ENCODE measurements at places on chromosomes 4 and X.

DNA sequence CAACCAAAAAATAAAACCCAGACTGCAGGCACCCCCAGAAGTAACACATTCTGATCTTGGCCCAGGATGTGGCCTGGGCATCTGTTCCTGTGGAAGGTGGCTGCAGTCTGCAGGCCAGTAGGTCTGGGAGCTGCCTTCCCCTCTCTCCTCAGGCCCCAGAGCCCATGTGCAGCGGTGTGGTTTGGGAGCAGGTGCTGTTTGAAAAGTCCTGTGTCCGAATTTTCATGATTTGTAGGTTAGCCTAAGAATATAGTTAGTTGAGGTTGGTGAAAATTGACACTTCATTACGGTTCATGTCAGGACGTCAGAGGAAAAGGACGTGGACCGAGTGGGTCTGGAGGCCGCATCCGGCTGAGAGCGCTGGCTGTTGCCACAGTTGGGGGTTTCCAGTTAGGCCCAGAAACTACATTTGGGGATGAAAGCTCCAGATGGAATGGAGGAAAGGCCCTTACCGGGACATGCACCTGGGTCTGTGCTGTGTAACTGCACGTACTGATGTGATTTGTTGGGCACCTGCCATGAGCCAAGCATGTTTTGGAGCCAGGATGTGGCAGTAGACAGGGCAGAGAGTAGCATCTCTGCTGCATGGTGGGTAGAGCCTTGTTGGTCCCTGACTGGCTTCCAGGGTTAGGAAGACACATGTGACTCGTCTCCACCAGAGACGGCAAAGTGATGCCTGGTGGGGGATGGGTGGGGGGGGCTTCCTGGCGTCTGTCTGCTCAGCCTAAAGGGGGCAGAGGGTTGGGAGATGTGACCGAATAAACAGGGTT lies 21.7 kb upstream of the HGFAC start:
- DNase-seq: no peak

GRCh38 chrX:11406109-11406765 lies 113.0 kb downstream of the AMELX start:
- no peak for DNase-seq

DNA sequence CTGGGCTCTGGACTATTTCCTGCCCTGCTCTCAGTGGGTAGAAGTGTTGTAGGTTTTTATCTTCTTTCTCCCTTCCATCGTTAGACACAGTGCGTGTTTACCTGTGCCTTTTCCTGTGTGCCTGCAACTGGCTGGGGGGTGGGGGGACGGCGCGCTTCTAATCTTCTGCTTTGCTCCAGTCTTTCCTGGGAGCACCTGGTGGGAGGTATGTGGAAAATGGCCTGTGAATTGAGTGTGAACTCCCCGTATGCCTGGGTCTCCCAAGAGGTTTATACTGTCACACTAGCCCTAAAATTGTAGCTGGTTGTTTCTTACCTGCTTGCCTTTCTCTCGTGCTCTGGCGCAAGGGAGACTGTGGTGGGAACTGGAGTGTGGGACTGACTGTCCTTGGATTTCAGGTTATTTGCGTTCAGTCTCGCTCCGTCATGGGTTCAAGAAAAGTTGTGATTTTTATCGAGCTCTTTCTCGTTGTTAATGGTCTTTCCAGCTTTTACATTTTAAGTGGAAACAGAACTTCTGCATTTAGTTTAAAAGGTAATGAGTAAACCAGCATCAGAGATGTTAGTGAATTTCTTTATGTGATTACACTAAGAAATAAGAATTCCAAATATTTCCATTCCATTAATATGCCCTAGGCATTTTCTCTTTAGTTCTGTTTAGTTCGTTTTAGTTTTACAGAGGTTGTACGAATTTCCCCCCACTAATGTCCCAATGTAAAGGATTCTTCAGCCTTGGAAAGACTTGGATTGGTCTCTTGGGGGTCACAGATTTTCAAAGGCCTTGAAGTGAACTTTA lies 15.3 kb downstream of the MRPL1 start:
- DNase-seq: no peak

DNA sequence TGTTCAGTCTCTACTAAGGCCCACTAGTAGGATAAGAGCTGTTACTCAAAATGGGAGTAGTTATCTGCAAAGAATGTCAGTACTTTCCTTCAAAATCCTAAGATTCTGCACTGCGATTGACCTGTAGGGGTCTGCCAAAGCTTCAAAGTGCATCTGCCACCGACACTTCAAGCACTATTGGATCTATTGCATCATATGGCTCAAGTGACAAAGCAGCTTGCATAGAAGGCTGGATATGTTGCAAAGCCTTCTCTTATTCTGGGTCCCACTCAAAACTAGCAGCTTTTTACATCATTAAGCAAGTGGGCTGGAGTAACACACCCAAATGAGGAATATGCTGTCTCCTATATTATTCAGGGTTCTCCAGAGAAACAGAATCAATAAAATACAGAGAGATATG lies 115.4 kb upstream of the EMCN start:
- no peak for DNase-seq

GRCh38 chrX:145735036-145735435 lies 82.6 kb upstream of the SLITRK2 start:
- DNase-seq: no peak

DNA sequence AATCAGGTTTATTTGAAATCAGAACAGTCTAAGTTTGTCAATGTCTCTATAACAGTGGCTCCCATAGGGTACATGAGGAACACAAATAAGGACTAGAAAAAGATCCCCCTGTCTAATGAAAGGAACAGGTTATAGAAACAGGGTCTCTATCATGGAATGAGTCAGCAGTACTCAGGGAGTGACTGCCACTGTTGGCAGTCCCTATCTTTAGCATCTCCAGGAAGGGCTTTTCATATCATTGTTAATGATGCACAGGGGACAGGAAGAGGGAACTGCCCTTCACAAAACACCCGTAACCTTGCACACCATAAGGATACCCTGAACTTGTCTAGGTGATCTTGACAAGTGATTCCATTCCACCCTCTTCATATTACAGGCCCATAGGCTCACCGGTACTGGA lies 38.5 kb upstream of the SMIM10L2A start:
- no peak for DNase-seq

GRCh38 chr4:36243355-36244256 lies 708 bp downstream of the ARAP2 start:
- no peak for DNase-seq

DNA sequence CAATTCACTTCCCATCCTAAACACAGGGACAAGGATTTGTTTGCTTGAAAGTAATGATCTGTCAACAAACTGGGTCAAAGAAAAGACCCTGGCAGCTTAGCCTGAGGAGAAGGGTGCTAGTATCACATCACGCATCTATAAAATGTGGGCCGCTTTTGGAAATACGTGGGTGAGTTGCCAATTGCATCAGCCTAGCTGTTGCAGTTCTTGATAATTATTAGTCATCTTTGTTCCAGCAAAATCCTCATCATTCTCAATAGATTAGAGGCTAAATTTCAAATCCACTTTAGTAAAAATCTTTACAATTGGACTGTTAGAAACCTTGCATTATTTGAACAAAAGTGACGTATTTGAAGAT lies 33.6 kb upstream of the TAPT1 start:
- no peak for DNase-seq

DNA sequence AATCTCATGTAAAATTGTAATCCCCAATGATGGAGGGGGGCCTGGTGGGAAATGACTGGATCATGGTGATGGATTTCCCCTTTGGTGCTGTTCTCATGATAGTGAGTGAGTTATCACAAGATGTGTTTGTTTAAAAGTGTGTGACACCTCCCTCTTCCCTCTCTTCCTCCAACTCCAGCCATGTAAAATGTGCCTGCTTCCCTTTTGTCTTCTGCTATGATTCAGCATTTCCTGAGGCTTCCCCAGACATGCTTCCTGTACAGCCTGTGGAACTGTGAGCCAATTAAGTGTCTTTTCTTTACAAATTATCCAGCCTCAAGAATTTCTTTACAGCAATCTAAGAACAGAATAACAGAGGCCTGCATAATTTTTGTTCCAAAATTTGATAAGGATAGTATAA lies 85.2 kb downstream of the ANAPC10 start:
- no peak for DNase-seq

DNA sequence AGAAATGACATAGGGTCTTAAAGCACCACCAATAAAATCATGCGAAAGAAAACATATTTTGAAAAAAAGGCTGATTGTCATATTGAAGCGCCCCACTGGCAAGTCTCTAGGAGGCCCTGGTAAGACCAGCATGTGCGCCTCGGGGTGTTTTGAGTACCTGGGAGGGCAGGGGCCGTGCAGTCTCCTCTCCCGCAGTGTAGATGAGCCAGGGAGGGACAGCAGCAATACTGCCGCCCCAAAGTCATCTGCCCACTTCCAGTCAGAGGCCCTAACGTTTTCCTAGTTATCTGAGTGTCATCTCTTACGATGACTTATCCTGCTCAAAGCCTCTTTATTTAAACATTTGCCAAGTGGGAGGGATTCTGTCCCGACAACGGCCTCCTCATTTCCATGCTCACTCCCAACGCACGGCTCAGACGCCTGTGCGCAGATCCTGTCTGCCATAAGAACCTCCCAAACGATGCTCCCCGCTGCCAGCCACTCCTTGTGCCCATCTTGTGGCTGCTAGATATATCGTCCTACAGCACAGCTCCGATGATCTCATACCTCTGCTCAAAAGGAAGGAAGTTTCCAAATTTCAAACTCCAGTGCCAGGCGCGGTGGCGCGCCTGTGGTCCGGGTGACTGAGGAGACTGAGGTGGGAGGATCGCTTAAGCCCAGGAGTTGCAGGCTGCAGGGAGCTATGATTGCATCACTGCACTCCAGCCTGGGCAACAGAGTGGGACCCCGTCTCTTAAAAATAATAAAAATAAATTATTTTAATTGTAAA lies 17.2 kb upstream of the SCRG1 start:
- DNase-seq: no peak

DNA sequence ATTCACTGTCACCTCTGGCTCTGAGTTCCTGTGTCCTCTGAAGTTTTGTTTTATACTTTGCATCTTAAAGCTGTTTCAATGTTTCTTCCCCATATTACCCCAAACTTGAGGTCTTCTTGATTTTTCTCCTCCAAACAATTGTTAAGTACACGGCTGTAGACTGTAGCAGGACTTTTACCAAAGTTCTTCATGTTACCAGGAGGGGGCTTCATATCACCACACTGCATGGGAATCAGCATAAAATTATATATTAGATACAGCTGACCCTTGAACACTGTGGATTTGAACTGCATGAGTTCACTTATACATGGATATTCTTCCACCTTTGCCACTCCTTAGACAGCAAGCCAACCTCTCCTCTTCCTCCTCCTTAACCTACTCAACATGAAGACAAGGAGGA lies 56.6 kb downstream of the SPATA18 start:
- DNase-seq: no peak

- no peak for DNase-seq
Measured at GRCh38 chrX:23331701-23332100, 2.9 kb upstream of the PTCHD1 start.

- DNase-seq: no peak
Measured at GRCh38 chr4:152992466-152992865, 56.3 kb downstream of the FHDC1 start.

- DNase-seq: no peak
Measured at GRCh38 chr4:168667921-168668320, 171.1 kb downstream of the PALLD start.

DNA sequence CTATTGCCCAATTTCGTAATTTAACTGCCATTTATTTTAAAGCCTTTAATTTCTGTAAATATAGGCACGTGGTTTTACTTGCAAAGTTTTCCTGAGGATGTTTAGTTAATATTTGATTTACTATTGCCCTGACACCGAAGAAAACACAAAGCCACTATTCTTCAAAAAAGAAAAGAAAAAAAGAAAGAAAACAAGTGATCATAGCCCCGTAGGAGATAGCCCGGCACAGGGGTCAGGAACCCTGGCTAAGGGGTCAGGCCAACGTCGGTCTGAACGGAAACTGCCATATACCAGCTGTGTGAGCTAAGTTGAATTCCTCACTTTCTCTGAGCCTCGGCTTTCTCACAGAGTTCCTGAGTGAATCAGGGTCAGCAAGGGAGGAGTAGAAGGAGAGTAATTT lies 17.7 kb upstream of the LAMP2 start:
- no peak for DNase-seq

- no peak for DNase-seq
Measured at GRCh38 chrX:51779306-51779705, 36.1 kb downstream of the GSPT2 start.

DNA sequence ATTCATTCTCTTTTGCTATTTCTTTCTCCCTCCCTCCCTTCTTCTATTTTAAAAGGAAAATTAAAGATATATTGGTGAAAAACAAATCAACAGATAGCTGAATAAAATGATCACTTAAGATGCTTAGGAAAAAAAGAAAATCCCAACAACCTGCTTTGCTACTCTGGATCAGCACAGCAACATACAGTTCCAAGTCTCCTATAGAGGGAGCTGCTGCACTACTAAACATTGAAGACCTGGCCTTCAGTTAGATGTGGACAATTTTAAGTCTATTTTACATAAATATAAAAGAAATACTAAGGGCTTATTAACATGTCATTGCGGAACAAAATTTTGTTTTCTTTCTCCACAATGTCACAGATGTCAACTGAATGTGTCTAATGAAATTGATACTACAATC lies 226.4 kb downstream of the MAGEB5 start:
- no peak for DNase-seq

GRCh38 chr4:177116161-177116560 lies 193.5 kb upstream of the NEIL3 start:
- no peak for DNase-seq

DNA sequence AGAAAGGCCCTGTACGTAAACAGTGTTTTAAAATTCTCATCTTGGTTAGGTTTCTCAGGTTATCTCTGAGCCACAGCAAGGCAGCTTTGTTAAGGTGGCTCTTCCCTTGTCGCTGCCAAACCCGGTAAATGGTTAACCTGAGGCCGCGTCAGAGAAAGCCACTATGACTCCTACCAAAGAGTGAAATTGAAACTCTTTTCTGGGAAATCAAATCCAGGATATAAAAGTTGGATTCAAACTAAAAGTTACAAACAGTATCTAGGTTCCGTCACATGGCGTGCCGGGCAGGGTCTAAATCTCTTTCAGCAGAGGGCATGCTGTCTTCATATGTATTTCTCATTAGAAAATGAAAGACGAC lies 433 bp downstream of the MMAA start:
- DNase-seq: no peak

DNA sequence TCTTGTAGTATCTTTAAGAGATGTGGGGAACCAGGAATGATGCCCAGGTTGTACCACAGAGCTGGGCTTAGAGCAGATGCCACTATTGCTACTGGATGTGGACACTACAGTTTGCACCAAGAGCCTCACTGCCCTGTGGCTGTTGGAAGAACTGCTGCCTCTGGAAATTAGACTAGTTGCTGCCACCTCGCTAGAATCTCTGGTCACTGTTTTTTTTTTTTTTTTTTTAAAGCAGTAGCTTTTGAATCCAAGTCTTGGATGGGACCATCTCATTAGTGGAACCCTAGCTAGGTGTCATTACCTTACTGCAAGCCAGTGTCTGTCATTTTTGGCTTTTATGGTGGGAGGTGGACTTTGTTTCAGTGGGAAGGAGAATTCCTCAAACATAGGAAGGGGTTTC lies 105.5 kb downstream of the ARHGAP10 start:
- no peak for DNase-seq
